ENCODE measurements at places on chromosomes 5 and 9.

GRCh38 chr5:122144236-122144635, 14.9 kb downstream of the ZNF474 start:
- H3K4me3 ChIP-seq, result no peak overlapping the region
- H3K27ac ChIP-seq, result no peak overlapping the region
- no peaks in the 10 kb centered on the region for H3K27me3 ChIP-seq
- H3K36me3 ChIP-seq, result no peaks in the 10 kb centered on the region

GRCh38 chr9:22165144-22165543, 156.0 kb upstream of the CDKN2B start:
- H3K27ac ChIP-seq, result no peak overlapping the region
- no peaks in the 10 kb centered on the region for H3K27me3 ChIP-seq
- no peaks in the 10 kb centered on the region for H3K4me1 ChIP-seq
- no peaks in the 10 kb centered on the region for H3K36me3 ChIP-seq
- no peak overlapping the region for H3K4me3 ChIP-seq

DNA sequence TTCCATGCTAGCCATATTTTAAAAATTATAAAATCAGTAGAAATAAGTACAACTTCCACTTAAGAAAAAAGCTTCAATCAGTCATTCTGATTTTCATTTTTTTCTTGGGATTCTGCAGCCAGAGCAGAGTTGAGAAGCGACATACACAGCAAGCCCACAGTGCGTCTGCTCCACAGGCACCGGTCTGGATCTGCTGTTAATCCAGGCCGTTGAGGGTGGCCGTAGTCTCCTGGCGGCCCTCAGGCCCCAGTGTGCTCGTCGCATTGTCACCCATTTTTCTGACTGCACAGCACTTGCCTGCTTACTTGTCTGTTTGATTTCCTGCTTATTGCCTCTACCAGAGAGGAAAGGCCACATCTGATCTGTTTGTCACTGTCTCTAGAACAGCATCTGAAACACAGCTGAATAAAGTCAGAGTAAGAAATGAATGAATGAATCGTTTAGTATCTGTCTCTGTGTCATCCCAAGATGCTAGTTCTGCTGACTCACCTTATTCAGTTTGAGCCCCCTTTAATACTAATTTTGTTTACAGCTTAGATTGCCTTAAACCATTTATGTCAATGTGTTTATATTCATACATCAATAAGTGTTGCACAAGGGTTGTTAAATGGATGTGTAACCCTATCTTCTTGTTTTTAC, 11.6 kb upstream of the ASPN start:
- no peaks in the 10 kb centered on the region for H3K4me1 ChIP-seq
- no peaks in the 10 kb centered on the region for H3K27me3 ChIP-seq
- H3K36me3 ChIP-seq, result no peaks in the 10 kb centered on the region
- no peak overlapping the region for H3K27ac ChIP-seq
- no peak for DNase-seq

DNA sequence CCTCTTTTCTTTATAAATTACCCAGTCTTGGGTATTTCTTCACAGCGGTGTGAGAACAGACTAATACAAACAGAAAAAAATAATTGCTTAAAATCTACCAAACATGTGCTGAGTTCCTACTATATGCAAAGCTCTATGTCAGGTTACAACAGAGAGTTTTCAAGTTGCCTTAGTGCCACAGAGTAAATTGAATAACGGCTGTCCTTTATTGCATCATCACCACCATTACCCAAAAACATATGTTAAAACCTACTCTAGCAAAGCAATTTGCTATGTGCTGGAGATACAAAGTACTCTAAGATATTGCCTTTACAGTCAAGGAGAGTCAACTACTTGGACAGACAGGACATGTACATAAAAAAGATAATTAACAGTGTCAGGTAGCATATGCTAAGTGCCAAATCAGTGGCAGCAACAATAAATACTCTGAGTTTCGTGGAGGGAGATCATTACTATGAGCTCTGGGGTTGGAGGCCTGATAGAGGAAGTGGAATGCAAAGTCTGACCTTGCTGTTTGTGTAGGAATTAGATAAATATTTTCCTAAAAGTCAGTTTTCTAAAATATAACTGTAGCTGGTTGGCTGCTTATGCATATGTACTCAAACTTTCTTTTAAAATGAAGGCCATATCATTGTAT, 1058.7 kb upstream of the WWC1 start:
- no peak overlapping the region for H3K4me3 ChIP-seq
- no peaks in the 10 kb centered on the region for H3K4me1 ChIP-seq
- no peaks in the 10 kb centered on the region for H3K36me3 ChIP-seq
- no peak for DNase-seq
- H3K27ac ChIP-seq, result no peak overlapping the region

- H3K4me1 ChIP-seq, result no peaks in the 10 kb centered on the region
- H3K27ac ChIP-seq, result no peak overlapping the region
- H3K27me3 ChIP-seq, result peaks cover 25% of the 10 kb centered on the region
- H3K4me3 ChIP-seq, result no peak overlapping the region
Measured at GRCh38 chr5:173567548-173567947, 48.9 kb downstream of the BOD1 start.

DNA sequence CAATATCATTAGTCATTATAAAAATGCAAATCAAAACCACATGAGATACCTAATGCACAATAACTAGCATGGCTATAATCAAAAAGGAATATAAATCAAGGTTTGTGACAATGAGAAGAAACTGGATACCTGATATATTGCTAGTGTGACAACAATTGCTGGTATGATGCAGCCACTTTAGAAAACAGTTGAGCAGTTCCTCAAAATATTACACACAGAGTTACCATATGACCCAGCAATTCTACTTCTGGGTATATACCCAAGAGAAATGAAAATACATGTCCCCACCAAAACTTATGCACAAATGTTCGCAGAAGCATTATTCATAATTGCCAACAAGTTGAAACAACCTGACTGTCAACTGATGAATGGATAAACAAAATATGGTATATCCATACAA, 339.7 kb upstream of the POU5F2 start:
- H3K27ac ChIP-seq, result no peak overlapping the region
- peaks cover 5% of the 10 kb centered on the region for H3K4me1 ChIP-seq
- H3K36me3 ChIP-seq, result no peaks in the 10 kb centered on the region
- no peaks in the 10 kb centered on the region for H3K27me3 ChIP-seq

DNA sequence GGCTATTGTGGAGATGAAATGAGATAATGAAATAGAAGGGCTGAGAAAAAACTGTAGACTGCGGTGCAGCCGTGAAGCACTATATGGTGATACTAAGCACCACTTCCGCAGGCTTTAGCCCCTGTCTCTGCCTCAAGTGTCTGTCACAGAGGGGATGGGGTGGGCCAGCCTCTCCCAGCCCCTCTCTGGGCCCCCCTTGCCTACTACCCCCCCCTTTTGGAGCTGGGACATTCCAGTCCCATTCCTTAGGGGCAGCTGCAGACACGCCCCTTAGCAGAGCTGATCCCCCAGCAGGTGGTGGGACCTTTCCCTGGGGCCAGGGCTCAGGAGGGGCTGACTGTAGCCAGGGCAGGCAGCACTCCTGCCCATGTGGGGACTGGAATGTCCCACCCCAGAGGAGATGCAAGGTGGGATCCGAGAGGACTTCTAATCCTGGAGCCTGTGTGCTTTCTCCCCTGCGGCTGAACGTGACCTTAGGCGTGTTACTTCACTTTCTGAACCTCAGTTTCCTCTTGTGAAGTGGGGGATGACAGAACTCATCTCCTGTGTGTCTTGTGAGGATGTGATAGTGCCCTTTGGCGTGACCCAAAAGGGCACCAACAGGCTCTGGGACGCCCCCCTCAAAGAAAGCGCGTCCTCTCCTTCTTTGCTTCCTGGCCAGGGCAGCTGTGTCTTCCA, 1.9 kb downstream of the N4BP3 start:
- no peaks in the 10 kb centered on the region for H3K36me3 ChIP-seq
- no peak for DNase-seq
- no peak overlapping the region for H3K4me3 ChIP-seq

- no peaks in the 10 kb centered on the region for H3K27me3 ChIP-seq
- H3K4me3 ChIP-seq, result no peak overlapping the region
- no peak for DNase-seq
- H3K4me1 ChIP-seq, result peaks cover 8% of the 10 kb centered on the region
Measured at GRCh38 chr5:168135897-168136296, 155.5 kb upstream of the WWC1 start.

DNA sequence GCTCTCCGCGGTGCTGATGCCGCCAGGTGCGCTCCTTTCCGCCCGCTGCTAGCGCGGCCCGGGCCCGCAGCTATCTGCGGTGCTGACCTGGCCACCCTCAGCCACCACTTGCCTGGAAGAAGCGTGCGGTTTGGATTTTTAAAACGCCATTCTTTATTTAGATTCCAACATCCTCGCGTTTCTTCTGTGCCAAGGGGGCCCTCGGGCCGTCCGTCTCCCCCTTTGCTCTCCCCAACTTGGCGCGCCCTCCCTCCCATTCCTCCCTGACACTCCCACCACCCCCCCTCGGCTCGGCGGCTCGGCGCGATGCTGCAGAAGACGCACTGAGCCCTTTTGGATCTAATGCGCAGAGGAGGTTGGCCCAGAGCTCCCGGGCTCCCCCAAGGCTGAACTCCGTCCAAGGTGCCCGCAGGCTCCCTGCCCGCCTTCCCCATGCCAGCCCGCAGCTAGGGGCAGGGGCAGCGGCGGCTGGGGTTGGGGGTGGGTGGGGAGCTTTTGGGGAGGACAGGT, at the start of gene BARHL1:
TSS of gene BARHL1 (plus strand) at position 331 of the 510 bp plus-strand sequence. CDS start 192 bp downstream, outside the sequence.
- no peak within 1 kb of the TSS for H3K27ac ChIP-seq
- no peaks in the 10 kb centered on the region for H3K4me1 ChIP-seq
- H3K27me3 ChIP-seq, result peaks cover 78% of the 10 kb centered on the region
- DNase-seq, result no peak

DNA sequence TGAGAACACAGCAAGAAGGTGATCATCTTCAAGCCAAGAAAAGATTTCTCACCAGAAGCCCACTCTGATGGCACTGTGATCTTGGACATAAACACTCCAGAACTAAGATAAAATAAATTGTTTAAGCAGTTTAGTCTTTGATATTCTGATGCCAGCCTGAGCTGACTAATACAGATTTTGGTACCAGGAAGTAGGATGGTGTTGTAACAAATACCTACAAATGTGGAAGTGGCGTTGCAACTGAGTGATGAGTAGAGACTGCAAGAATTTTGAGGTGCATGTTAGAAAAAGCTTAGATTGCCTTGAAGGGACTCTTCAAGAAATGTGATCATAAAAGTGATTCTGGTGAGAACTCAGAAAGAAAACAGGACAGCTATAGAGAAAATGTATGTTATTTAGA, 592.4 kb upstream of the DAB2 start:
- H3K27me3 ChIP-seq, result no peaks in the 10 kb centered on the region
- H3K36me3 ChIP-seq, result no peaks in the 10 kb centered on the region
- H3K27ac ChIP-seq, result no peak overlapping the region
- DNase-seq, result no peak
- no peak overlapping the region for H3K4me3 ChIP-seq

- no peak overlapping the region for H3K4me3 ChIP-seq
- peaks cover 7% of the 10 kb centered on the region for H3K36me3 ChIP-seq
- no peaks in the 10 kb centered on the region for H3K27me3 ChIP-seq
- H3K4me1 ChIP-seq, result peaks cover 75% of the 10 kb centered on the region
- no peak overlapping the region for H3K27ac ChIP-seq
Measured at GRCh38 chr9:137461663-137462395, 2.7 kb upstream of the NSMF start.

DNA sequence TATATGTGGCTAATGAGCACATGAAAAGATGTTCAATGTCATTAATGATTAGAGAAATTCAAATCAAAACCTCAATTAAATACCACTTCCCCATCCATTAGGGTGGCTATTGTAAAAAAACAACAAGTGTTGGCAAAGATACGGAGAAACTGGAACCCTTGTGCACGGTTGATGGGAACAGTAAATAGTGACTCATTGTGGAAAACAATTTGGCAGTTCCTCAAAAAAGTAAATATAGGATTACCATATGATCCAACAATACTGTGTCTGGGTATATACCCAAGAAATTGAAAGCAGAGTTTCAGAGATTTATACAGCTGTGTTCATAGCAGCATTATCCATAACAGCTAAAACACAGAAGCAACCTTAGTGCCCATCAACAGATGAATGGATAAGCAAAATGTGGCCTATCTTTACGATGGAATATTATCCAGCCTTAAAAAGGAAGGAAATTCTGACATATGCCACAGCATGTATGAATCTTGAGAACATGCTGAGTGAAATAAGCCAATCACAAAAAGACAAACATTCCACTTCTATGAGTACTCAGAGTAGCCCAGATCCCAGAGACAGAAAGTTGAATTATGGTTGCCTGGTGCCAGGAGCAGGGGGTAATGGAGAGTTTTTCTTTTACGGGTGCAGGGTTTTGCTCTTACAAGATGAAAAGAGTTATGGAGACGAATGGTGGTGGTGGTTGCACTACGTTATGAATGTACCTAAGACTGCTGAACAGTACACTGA, 41.4 kb upstream of the LRRC14B start:
- no peaks in the 10 kb centered on the region for H3K27me3 ChIP-seq
- no peak overlapping the region for H3K4me3 ChIP-seq
- no peaks in the 10 kb centered on the region for H3K4me1 ChIP-seq
- no peaks in the 10 kb centered on the region for H3K36me3 ChIP-seq
- DNase-seq, result no peak
- no peak overlapping the region for H3K27ac ChIP-seq

DNA sequence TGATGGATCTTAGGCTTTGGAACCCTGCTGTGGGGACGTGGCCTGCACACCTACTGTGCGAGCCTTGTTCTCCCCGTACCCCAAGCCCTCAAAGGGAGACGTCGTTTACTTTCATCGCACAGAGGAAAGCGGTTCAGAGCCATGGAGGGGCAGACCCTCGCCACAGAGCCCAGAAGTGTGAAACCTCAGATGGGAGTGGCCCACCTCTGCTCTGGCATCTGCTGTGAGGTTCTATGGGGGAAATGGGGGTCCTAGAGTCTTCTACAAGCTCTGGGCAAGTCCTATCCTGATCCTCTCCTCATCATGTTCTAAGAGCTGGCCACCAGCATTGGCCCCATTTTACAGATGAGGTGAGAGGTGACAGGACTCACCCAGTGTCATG, 3.7 kb upstream of the RNF44 start:
- no peak overlapping the region for H3K4me3 ChIP-seq
- no peak for DNase-seq
- no peaks in the 10 kb centered on the region for H3K27me3 ChIP-seq
- H3K4me1 ChIP-seq, result peaks cover 65% of the 10 kb centered on the region
- no peaks in the 10 kb centered on the region for H3K36me3 ChIP-seq

DNA sequence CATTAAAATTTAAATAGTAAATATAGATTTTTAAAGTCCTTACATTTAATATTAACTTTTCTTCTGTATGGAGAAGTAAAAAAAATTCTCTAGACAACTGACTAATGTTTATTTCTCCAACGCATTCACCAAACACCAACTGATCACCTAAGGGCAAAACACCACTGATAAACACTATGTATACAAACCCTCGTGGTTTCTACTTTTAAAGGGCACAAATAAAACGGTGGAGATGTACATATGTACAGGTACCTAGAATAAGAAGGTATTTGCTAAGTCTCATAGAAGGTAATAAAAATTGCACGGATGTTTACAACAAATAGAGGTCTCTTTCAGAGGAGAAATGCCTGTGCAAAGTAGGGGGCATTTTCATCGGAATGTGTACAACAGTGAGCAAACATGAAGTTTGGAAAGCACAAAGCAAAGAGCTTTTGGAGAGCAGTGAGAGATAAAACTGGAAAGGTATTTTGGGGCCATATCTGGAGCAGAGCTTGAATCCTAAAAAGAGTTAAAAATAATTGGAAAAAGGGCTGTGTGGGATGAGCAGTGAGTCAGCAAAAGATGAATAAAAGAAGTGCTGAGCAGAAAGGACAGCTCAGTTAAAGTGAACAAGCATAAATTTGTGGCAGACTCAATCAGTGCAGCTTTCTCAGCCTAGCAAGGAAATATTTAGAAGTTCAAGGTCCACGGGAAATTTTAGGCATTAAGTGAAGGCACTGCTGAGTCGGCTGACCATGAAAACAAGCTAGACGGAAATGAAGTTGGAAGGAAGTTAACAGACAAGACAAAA, 160.0 kb downstream of the TMEM161B start:
- no peaks in the 10 kb centered on the region for H3K27me3 ChIP-seq
- DNase-seq, result no peak
- H3K36me3 ChIP-seq, result no peaks in the 10 kb centered on the region
- H3K4me1 ChIP-seq, result peaks cover 10% of the 10 kb centered on the region

All from HepG2 (cell line).